ENCODE measurements at places on chromosomes 4 and X.

DNA sequence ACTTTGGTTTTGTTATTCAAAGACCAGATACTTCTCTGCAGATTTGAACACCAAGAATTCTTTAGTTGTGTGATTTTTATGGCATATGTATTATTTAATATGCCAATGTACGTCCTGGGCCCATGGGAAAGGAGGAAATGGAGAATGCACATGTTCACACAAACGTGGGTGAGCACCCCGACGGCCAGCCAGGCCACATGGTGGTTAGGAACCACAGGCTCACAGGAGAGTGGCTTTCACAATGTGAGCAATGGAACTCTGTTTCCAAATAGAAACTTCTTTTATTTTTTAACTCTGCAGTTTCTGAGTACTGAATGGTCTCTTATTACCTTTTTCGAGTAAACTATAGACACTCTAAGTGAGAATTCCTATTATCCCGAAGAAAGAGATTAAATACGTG, 58.0 kb upstream of the UNC5C start:
- peak; percentile 18 for DNase-seq

DNA sequence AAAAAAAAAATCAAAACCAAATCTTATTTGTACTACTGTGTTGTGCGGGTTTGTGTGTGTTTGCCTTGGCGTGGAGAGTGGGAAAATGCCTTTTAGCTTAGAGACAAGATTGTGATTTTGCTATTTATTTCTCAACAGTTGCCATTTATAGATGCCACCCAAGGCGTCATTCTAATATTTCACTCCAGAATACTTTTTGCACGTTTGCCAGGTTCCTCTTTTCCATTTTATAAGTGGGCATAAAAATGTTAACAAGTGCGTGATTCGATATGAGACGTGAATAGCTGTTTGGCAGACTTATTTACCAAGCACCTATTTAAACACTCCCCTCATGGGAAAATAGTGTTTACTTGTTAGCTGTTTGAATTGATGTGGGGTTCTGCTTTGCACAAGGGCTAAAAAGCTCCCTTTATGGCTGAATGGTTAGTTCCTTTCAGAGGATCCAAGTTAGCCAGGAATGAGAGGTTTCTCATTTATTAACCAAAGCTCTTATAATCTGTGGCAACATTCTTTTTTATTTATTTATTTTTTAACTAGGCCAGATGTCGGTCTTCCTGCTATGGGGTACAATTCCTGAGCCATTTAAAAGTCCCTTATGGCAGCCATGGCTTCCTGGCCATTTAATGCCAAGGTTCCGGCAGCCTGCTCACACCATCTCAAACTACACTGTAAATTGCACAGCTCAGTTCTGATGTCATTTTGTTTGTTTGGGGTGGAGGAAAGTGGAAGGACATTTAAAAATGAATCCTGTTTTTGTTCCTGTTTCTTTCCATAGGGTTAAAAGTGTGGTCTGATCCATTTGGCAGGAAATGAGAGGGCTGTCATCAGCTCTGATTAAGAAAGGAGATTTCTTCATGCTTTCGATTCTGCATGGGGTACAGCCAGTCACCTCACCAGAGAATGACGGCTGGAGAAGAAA, 14.6 kb downstream of the SMIM20 start:
- DNase-seq, result no peak

DNA sequence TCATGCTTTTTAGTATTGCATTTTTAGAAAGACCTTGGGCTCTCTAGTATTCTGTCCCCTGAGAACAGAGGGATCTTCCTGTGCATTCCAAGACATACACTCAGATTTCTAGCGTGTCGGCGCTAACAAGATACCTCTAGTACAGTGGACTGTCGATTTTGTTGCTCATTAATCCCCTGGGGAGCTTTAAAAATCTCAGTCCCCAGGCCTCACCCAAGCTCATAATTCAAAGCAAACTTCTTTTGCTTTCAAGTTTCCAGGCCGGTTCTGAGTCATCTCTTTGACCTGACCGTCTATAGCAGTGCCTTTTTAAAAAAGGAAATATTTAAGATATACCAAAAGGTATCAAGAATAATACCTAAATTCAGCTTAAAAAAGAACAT, 137.0 kb downstream of the AMMECR1 start:
- no peak for DNase-seq

DNA sequence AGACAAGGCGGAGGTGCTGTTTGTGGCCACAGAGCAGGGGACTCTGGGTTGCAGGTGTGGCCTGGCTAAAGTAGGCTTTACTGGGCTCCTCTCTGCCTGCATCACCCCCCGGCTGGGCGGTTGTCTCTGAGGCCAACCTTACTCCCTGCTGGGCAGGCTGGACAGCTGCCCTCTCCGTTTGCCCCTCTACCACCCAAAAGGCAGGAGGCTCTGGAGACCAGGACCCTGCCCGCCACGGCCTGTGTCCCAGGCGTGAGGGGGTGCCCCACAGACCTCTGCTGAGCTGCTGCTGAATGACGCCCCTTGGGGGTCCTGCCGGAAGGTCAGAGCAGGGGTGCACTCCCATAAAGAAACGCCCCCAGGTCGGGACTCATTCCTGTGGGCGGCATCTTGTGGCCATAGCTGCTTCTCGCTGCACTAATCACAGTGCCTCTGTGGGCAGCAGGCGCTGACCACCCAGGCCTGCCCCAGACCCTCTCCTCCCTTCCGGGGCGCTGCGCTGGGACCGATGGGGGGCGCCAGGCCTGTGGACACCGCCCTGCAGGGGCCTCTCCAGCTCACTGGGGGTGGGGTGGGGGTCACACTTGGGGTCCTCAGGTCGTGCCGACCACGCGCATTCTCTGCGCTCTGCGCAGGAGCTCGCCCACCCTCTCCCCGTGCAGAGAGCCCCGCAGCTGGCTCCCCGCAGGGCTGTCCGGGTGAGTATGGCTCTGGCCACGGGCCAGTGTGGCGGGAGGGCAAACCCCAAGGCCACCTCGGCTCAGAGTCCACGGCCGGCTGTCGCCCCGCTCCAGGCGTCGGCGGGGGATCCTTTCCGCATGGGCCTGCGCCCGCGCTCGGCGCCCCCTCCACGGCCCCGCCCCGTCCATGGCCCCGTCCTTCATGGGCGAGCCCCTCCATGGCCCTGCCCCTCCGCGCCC, 920 bp downstream of the HTT-AS start:
- DNase-seq, result no peak

- DNase-seq, result no peak
Observed at GRCh38 chr4:78689261-78689660, 86.9 kb upstream of the BMP2K start.

DNA sequence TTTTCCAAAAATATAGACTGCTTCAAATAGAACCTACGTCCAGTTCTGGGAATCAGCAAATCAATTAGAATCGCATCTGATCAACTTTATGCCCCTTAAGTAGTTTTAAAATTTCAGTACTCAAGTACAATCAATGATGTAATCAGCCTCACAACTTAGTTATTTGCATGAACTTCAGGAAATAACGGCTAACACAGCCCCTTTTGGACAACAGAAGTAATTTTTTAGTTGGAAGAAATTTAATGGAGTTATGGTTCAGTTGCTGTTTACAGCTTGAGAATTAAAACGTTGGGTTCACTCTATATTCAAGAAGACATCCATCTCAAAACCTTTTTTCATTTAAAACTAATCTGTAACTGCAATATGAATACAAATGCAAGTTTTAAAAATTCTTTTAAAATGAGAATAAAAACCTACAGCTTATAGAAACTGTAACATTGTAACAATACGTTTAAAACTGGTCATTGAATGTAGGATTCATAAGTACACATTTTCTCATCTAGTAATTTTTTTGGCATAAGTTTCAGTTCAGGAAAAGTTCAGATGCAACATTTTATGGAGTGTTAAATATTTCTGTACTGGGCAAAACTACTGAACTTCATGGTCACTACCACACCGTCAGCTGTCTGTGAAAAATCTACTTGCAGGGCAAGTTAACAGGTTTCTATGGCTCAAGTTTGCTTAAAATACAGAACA, 956 bp downstream of the TAPT1 start:
- peak; percentile 84 for DNase-seq

DNA sequence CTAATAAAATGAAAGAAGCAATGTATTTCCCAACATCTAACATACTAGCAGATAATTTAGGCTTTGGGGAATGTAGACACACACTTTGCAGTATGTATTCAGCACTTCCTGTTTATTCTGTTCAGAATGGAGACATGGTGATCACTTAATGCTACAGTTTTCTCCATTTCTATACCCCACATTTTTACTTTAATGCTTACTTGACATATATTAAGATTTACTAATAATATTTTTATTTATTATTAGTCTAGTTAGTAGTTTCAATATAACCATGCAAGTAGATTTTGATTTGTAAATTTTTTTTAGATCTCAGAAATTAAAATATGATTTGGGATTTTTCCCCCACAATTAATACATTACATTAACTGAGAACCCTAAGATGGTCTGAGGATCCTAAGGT, 98.4 kb downstream of the PRSS12 start:
- no peak for DNase-seq

- DNase-seq, result peak; percentile 13
Observed at GRCh38 chr4:95889662-95890061, 49.8 kb downstream of the PDHA2 start.

DNA sequence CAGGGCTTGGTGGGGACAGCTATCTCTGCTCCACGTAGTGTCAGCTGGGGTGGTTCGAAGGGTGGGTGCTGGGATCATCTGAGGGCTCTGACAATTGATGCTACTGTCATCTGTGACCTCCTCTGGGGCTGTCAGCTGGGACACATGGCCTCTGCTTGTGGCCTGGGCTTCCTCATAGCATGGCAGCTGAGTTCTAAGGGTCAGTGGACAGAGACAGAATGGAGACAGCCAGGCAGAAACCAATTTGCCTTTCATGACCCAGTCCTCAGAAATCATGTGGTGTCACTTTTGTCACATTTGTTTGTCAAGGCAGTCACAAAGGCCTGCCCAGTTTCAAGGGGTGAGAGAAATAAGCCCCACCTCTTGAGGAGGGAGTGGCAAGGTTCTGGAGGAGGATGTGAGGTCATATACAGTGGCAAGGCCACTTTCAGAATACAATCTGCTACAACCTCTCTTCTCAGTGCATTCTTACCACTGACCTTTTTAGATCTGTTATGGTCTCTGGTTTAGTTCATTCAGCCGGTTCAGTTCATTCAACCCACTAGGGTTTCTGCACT, 103.6 kb upstream of the BCOR start:
- peak; percentile 38 for DNase-seq

- no peak for DNase-seq
Observed at GRCh38 chr4:26490111-26490959, at the start of gene CCKAR. CCKAR (minus strand) TSS chr4:26490484; CDS start chr4:26490267, 217 bp downstream.

- peak; percentile 93 for DNase-seq
Observed at GRCh38 chr4:6917461-6918271, 8.0 kb downstream of the TBC1D14 start.

GRCh38 chr4:145797278-145797677, 117.3 kb downstream of the C4orf51 start:
- no peak for DNase-seq

DNA sequence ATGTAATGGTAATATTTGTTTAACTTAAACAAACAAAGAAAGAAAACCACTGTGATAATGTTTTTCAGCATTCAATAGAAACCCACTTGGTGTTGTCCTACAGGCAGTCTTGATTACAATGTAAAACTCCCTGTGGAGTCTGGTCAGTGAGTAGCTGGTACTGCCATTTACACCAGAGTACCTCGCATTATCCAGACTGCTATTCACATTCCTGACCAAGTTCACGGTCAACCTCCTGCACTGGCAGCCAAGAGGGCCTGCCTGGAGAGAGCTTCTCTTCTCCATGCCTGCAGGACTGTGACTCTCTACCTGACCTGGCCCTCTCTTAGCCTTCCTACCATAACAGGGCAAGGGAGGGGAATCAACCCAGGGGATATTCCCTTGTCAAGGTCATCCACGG, 2.9 kb upstream of the LONRF3 start:
- DNase-seq, result no peak

GRCh38 chr4:140729344-140730049, 26.7 kb downstream of the TBC1D9 start:
- DNase-seq, result no peak

DNA sequence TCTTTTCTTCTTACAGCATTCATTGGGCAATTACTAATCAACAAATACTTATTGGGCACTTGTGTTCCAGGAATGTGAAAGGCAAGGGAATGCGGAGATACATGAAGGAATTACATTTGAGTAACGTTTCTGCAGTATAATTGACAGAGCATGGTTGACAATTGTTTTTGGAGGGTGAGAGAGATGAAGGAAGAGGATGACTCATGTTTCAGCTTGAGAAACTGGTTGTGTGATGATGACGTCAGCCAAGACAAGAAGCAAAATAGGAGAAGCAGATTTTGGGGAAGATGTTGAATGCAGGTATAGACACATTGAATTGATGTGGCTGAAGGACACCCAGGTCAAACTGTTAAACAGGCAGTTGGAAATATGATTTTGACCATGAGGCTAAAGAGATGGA, 8.0 kb upstream of the CPEB2 start:
- DNase-seq, result peak; percentile 14

GRCh38 chr4:95165926-95166524, 382.7 kb downstream of the UNC5C start:
- peak; percentile 86 for DNase-seq

GRCh38 chr4:48432017-48432416, 51.1 kb upstream of the SLC10A4 start:
- DNase-seq, result no peak

DNA sequence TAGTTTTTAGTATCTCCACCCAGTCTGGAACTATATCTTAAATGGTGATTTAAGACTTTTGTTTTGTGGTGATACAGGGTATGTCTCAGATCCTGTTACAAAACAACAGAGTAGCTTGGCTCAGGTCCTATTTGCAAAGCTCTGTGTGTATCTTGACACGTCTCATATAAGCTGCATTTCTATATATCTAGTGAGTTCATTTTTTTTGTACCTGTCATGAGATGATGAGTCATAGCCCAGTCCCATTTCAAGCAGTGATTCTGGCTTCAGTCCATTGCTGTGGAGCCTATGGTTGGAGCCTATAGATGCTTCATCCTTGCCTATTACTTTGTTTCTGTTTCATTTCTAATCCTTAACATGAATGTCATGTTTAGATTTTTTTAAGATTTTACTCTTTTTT, 23.0 kb downstream of the GRXCR1 start:
- DNase-seq, result no peak

GRCh38 chrX:33149580-33149979, 61.8 kb downstream of the DMD start:
- DNase-seq, result no peak

DNA sequence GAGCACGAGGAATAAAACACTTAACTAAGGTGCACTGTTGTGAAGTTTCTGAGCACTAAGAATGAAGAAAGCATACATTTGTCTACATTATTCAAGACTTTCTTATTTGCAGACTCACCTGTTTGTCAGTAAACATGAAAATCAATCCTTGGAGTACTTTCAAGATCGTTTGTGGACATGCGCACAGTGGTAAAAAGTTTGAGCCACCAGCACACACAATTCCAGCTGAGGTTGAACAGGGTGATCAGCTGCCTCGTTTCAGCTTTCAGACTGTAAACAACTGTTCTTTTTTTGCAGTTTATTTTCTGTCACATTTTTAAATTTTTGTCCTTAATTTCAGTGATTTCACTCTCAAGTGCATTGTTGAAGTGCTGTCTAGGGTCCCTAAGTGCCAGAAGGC, 143.8 kb upstream of the VCX2 start:
- DNase-seq, result no peak

DNA sequence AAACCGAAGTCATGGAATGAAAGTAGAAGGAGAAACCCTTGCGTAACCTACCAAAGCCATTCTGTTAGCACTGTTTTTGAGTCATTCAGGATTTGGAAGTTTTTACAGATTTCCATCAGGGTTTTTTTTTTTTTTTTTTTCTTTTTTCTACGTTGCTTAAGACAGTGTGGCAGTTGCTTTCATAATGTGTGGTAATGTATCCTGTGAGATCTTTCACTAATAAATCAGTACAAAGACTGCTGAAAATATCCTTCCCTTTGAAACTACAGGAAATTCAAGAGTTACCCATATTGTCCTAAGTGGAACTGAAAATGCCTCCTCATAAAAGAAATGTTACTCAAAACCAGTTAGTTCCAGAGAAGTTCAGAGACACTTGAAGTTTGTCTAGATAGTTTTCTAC, 137.8 kb downstream of the RAPGEF2 start:
- no peak for DNase-seq

Data from hematopoietic multipotent progenitor cell treated with erythropoietin and hydrocortisone succinate and interleukin-3 and kit ligand, for 4 days (in vitro differentiated cells).